ENCODE measurements at places on chromosomes 1 and 21. TPM values are rescaled to one million over a fixed set of nuclear protein-coding genes. Genes with fewer than 3 reads are reported as not detected.

GRCh38 chr21:42629933-42630589, 23.4 kb upstream of the PDE9A start:
- no peak for DNase-seq

DNA sequence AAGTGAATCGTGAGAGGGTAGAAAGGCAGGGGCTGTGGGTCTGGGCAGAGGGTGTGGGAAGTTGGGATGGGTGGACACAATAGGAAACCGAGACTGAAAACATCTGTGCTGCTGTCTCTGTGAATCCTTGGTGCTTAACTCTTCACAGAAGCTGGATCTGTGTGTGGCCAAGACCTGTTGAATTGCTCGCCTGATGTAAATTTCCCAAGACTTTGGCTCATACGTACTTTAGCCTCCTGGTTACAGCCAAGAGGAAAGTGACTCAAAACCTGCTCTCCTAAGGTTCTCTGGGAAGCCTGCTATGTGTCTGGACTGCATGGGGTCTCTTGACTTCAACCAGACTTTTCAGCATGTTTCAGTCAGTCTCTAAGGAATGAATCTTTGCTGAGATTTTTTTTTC, 270.3 kb downstream of the RWDD3 start:
- no peak for DNase-seq

DNA sequence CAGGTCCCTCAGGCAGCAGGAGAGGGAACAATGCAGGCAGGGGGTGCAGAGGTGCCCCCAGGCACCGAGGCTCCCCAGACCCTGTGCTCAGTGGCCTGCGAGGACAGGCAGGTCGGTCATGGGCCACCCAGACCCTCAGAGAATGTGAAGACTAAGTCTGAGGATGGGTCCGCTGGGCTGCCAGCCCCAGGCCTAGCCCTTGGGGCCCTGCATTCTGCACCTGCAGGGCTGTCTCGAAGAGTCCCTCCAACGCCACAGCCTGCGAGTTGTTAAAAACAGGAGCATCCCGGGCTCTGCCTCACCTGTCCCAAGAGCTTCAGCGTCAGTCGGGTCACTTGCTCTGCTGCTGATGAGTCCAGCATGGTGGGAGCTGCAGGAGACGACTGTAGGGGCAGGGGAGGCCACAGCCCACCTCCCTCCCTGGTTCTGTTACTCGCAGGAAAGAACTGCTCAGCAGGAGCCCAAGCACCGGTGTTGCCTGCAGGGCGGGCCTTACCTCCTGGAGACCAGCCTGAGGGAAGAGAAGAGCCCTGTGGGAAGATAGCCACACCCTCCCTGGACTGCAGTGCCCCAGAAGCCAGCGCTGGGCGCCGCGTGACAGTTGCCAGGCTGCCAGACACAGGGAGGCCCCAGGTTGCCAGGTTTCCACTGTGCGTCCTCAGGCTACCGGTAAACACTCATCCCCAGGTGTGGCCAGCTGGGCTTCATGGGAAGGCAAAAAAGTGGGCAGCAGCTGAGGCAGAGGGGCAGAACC, 5.8 kb downstream of the C21orf58 start:
- DNase-seq, result peak; percentile 58

GRCh38 chr1:45172005-45172404, 34.4 kb downstream of the ZSWIM5 start:
- no peak for DNase-seq

- DNase-seq, result peak; percentile 55
Observed at GRCh38 chr1:173253046-173253445, 45.9 kb upstream of the TNFSF4 start.

DNA sequence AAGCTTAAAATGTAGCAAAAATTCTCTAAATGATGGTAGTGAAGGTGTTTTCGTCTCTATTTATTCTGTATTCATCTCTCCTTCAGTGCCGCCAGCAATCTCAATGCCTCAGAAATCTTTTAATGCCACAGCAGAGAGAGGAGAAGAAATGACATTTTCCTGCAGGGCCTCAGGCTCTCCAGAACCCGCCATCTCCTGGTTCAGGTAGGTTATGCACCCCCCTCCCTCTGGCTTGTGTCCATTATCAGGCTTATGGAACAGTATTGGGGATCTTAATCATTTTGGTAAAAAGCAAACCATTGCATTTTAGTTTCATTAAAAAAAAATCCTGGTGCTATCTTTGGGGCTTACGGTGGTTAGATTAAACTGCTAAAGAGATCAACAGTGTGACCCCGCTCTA, 326.1 kb downstream of the NCAM2 start:
- peak; percentile 8 for DNase-seq

- no peak for DNase-seq
Observed at GRCh38 chr1:245469734-245470133, 314.9 kb downstream of the KIF26B start.

DNA sequence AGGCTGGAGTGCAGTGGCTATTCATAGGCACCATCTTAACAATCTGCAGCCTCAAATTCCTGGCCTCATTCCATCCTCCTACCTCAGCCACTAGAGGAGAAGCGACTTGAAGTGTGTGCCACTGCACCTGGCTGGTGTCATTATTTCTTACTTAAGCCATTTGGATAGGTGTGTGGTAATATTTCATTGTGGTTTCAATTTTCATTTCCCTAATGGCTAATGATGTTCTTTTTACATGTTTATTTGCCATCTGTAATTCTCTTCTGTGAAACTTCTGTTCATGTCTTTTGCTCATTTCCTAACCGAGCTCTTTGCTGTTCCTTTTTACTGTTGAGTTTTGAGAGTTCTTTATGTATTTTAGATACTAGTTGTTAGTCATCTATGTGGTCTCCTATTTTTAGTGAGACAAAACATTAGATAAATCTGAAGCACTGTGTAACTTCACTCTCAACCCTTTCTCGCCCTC, 66.8 kb downstream of the SLC27A3 start:
- DNase-seq, result peak; percentile 10

- peak; percentile 82 for DNase-seq
Observed at GRCh38 chr1:116769561-116769977, 15.3 kb downstream of the CD2 start.

DNA sequence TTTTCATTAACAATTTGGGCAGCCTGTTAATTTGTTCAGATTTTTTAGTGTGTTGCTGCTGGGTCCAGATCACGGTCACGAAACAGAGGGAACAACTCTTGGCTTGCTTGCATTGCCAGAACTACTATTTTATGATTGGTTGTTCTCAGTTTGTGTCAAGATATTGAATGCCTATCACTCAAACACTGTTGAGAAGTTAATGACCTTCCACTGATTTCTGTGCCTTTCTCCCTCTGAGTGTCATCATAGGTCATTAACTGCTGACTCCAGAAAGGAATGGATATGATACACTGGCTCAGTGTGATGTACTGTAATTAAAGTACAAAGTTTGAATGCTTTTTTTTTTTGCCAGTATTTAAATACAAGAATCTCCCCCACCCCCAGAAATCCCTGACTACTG, 9.2 kb downstream of the CHODL start:
- no peak for DNase-seq

DNA sequence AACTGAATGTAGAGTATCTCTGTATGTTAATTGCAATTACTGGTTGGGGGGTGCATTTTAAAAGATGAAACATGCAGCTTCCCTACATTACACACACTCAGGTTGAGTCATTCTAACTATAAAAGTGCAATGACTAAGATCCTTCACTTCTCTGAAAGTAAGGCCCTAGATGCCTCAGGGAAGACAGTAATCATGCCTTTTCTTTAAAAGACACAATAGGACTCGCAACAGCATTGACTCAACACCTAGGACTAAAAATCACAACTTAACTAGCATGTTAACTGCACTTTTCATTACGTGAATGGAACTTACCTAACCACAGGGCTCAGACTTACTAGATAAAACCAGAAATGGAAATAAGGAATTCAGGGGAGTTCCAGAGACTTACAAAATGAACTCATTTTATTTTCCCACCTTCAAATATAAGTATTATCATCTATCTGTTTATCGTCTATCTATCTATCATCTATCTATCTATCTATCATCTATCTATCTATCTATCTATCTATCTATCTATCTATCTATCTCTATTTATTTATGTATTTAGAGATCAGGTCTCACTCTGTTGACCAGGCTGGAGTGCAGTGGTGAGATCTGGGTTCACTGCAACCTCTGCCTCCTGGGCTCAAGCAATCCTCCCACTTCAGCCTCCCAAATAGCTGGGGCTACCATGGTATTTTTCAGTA, 47.8 kb downstream of the CHML start:
- DNase-seq, result peak; percentile 99

- peak; percentile 96 for DNase-seq
Observed at GRCh38 chr1:223230161-223230881, 87.3 kb upstream of the TLR5 start.

GRCh38 chr1:79293611-79294010, 287.1 kb upstream of the ADGRL4 start:
- peak; percentile 14 for DNase-seq

DNA sequence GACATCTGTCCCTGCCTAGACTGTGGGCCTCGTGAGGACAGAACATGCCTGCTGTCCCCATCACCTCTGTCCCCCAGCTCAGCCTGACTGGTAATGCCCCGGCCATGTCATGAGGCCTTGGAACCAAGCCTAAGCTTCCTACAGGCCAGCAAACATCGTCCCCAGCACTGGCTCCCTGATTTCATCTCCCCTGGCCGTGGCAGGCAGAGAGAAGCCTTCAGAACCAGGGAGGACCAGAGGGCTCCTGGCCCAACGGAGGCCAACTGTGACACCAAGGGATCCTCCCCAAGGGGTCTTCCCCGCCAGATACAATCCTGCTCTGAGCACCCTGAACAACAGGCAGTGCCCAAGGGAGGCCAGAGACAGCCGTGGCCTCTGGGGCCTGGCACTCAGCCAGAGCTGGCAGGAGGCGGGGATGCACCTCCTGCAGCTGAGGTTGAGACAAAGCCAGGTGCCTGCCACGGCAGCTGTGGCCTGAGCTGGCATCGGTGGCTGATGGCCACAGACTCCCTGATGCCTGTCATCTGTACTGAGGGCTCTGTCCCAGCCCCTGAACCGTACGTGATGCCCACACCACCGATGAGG, 9.9 kb upstream of the NPHP4 start:
- DNase-seq, result peak; percentile 26

DNA sequence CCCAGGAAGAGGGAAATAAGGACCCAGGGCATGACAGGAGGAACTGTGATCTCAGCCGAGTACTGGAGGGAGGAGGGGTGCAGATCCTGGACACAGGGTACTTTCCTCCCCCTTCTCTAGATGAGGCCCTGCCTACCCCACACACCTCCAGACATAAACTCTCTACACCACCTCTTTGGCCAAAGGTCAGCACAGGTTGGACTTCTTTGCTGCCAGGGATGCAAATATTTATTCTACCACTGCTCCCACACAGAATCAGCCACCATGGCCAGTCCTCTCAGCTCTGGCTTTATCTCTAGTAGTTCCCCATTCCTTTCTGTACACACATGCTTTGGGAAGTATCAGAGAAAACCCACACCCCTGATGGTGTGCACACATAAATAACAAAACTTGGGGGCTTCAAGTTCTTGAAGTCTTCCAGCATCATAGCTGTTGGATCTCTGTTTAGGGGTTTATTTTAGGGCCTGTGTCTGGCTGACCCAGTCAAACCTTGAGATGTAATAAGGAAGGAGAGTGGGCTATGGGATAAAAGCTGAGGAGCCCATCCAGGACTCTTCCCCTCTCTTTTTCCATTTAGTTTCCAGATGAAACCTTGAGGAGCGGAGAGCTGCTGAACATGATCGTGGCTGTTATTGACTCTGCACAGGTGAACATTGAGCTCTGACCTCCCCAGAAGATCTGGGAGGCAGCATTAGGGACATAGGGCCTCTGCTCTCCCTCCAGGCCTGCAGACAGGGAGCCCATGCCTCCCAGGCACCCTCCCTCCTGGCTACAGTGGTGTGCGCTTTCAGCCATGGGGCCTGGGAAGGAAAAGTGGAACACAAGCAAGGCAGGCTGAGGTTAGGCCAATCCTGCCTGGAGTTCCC, 6.7 kb upstream of the SLC27A3 start:
- DNase-seq, result no peak

GRCh38 chr1:247337250-247337746, 5.6 kb upstream of the ZNF496 start:
- peak; percentile 52 for DNase-seq

- no peak for DNase-seq
Observed at GRCh38 chr1:207826557-207827487, 75.0 kb downstream of the CD46 start.

DNA sequence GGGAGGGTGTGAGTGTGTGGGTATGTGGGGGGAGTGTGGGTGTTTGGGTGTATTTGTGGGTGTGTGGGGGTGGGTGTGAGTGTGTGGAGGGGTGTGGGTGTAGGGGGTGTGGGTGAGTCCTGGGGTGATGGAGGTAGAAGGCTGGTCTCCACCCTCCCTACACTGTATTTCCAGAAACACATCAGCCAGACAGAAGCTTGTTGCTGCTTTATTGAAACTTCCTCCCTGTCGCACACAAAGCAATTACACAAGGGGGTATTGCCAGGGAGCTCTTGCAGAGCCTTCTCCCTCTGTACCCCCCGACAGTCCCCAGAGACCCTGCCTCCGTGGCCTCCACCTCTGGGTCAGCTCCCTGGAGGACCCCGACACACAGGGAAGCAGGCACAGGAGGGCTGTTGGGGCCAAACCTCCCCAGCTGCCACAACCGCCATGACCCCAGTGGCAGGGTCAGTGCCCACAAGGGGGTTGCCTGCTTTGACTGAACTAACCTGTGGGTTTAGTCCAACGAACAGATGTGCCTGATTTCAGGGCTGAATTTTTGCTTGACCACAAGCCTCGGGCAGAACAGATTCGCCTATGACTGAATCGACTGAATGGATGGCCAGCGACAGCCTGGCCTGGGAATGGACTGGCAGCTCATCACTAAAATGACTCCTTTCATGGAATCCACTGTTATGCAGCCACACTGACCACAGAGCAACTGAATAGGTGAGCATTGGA, 9.1 kb upstream of the MATN1 start:
- DNase-seq, result peak; percentile 98

DNA sequence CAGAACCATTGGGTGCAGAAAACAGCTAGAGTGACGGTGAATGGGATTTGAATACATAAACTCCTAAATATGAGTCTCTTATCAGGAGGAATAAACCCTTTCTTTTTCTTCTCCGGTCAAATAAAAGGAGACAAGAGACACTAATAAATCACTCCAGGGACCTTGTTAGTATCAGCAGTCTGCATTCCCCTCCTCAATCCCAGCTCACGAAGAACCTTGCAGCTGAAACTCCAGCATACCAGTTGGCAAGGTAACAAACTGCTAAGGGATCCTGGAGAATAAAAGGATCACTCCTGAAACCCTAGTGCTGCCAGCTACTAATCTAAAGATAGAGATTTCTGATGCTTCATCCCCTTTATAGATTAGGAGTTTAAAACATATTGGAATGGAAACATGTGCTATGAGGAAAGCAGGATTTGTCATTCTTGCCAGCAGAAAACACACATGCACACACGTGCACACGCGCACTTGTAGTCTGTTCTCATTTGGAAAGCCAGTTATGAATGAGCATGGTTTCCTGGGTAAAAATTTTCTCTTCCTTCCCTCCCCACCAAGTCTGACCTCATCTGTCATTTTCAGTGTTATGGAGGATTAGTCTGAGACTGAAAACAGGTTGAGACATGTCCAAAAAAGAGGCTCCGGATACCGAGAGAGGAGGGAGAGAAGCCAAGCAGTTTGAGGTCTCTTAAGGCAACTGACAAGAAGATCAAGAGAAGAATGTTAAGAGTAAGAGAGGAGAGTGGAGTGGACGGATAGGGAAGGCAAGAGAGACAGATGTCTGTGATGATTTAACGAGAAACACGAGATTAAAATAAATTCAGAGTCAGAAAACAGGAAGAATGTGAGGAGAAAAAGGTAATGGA, 10.9 kb downstream of the IER5 start:
- peak; percentile 63 for DNase-seq

EFCAB14 gene
- 71.6 TPM for total RNA-seq

NBPF19 gene
- 4.3 TPM for total RNA-seq

CR1 gene
- total RNA-seq, result not detected
